ENCODE measurements at places on chromosomes 1 and 21. TPM values are rescaled to one million over a fixed set of nuclear protein-coding genes. Genes with fewer than 3 reads are reported as not detected.
A peak's percentile ranks its signal among the peaks of the same experiment; 100 is the strongest.

DNA sequence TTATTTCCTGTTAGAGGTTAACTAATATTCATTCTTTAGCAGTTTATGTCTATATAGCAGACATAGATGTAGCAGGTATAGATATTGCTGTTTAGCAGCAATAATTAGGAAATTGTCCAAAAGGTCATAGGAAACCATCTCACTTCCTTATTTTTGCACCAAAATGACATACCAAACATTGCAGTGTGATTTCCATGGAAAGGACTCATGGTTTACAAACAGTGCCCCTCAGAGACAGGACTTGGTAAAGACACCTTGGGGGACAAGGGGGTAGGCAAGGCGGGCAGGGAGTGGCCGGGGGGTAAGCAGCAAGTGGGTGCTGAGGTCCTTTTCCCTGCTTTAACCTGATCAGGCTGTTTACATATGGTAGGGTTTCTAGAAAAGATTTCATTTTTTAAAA, 30.5 kb downstream of the BATF3 start:
- no peaks in the 10 kb centered on the region for H3K27me3 ChIP-seq
- H3K36me3 ChIP-seq = no peaks in the 10 kb centered on the region
- H3K4me1 ChIP-seq = peaks cover 24% of the 10 kb centered on the region
- DNase-seq = no peak
- no peak overlapping the region for H3K4me3 ChIP-seq
- no peak overlapping the region for H3K27ac ChIP-seq

DNA sequence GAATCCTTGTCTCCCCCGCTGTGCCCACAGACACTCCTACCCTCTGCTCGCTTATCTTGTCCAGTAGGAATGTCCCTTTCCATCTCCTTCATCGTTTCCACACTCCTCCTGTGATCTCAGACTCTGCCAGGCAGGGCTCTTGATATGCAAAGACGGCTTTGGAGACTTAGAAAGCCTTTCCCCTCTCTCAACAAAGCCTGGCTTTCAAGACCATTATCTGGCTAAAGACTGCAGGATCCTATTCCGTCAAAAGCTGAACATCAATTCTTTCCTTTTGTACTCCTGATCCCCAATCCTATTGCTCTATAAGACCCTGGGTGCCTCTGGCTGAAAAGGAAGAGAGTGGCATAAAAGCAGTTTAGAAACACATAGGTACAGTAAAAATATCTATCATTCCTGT, 63.9 kb downstream of the SDC3 start:
- peaks cover 33% of the 10 kb centered on the region for H3K4me1 ChIP-seq
- H3K36me3 ChIP-seq = no peaks in the 10 kb centered on the region
- no peaks in the 10 kb centered on the region for H3K27me3 ChIP-seq
- H3K27ac ChIP-seq = no peak overlapping the region
- no peak overlapping the region for H3K4me3 ChIP-seq

- DNase-seq = no peak
- H3K27ac ChIP-seq = no peak overlapping the region
- H3K27me3 ChIP-seq = no peaks in the 10 kb centered on the region
- H3K4me1 ChIP-seq = no peaks in the 10 kb centered on the region
- no peak overlapping the region for H3K4me3 ChIP-seq
These were observed 185.8 kb downstream of the MRPL39 start for GRCh38 chr21:25421321-25422028.

- no peak overlapping the region for H3K27ac ChIP-seq
- no peaks in the 10 kb centered on the region for H3K27me3 ChIP-seq
- no peak overlapping the region for H3K4me3 ChIP-seq
- H3K36me3 ChIP-seq = no peaks in the 10 kb centered on the region
- DNase-seq = no peak
These were observed 55.9 kb upstream of the SAMD13 start for GRCh38 chr1:84245563-84245962.

- no peaks in the 10 kb centered on the region for H3K36me3 ChIP-seq
- peak overlapping the region; percentile 97 for H3K4me3 ChIP-seq
- H3K27me3 ChIP-seq = no peaks in the 10 kb centered on the region
These were observed 746 bp downstream of the MIS18A start for GRCh38 chr21:32278103-32278502.

GRCh38 chr1:2290595-2291510, 62.7 kb downstream of the SKI start:
- peak; percentile 93 for DNase-seq
- peaks cover 97% of the 10 kb centered on the region for H3K4me1 ChIP-seq
- H3K27ac ChIP-seq = peak overlapping the region; percentile 75
- H3K36me3 ChIP-seq = no peaks in the 10 kb centered on the region
- H3K4me3 ChIP-seq = peak overlapping the region; percentile 37

The ARHGEF10L gene
- 49.3 TPM for total RNA-seq

GRCh38 chr21:18252256-18252655, 7.6 kb downstream of the CHODL start:
- H3K4me1 ChIP-seq = no peaks in the 10 kb centered on the region
- H3K4me3 ChIP-seq = no peak overlapping the region
- no peaks in the 10 kb centered on the region for H3K36me3 ChIP-seq
- no peak overlapping the region for H3K27ac ChIP-seq
- no peak for DNase-seq
- H3K27me3 ChIP-seq = no peaks in the 10 kb centered on the region

GRCh38 chr21:45724994-45725843, 81.7 kb downstream of the PCBP3 start:
- no peak overlapping the region for H3K4me3 ChIP-seq
- no peak for DNase-seq
- H3K36me3 ChIP-seq = no peaks in the 10 kb centered on the region
- H3K27me3 ChIP-seq = no peaks in the 10 kb centered on the region
- H3K4me1 ChIP-seq = no peaks in the 10 kb centered on the region
- no peak overlapping the region for H3K27ac ChIP-seq

The ARHGAP29 gene
- 29.9 TPM for total RNA-seq

Data from right atrium auricular region (tissue), 2 donors.